OCI-M1 (cell line): ENCODE measurements at places on chromosomes 5 and 9.

DNA sequence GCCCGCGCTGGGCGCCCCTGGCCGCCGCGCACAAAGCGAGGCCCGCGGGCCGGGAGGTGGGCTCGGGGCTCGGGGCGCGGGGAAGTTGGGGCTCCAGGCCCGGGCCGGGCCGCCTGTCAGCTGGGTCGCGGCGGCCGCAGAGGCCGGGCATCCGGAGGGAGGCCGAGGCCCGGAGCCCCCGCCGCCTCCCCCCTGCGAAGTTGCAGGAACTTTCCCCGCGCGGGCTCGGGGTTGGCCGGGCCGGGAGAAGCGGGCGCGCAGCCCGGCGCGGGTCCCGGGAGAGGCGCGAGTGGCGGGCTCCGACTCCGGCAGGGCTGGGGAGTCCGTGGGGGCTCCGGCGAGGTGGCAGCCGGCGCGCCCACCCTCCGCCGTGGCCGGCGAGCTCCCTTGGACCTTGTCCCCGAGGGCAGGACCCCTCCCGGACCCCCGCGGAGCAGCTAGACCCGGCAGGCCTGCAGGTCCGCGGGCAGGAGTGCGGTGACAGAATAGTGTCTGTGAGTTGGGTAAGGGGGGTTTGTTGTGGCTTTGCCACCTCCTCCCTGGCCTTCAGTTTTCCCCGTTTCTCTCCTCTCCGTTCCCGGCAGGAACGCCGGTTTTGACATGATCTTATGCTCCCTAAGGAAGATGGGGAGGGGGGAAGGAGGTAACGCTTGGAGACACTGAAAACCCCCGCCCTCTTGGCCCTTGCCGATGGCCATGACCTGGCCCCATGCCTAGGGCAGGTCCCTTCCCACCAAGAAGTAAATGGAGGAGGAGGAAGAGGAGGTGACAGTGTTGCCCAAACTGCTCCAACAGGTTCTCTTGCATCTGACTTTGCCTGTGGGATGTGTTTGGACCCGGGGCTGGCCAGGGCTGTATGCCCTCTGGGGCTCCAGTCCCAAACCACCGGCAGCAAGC lies 942 bp downstream of the PHF2 start:
- DNase-seq: no peak

- DNase-seq: no peak
Observed at GRCh38 chr5:1005249-1005851, 3.3 kb upstream of the NKD2 start.

DNA sequence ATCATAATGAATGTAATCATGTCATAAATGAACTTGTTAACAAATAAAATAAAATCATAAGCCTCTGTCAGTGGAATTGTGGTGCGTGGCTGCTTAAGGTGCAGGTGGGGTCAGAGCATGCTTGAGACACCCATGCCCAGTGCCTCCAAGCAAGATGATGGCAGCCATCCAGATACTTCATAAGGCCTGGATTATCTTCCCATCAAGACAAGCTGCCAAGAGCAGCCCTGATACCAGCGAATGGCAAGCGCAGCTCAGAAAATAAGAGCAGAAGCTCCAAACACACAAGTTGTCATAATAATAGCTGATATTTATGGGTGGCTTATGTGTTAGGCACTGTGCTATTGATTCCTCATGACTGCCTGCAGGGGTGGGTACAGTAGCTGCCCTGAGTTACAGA lies 21.8 kb upstream of the LMX1B start:
- no peak for DNase-seq

DNA sequence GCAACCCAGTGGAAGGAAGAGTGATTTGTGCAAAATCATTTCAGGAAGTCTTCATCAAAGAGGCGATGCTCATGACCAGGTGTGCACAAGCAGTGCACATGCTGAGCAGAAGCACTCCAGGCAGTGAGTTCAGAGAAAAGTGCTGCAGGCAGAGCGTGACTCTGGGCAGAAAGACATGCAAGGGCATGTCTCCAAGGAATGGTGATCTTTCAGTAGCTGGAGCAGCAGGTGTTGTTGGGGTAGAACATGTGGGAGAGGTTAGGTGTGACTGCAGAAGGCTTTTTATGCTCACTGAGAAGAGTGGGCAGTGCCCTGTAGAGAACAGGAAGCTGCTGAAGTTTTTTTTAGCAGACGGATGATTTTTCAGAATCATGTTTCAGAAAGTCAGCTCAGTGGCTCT lies 545.4 kb upstream of the TLE4 start:
- no peak for DNase-seq

GRCh38 chr9:121289772-121290370 lies 21.9 kb downstream of the GSN start:
- peak; percentile 4 for DNase-seq

DNA sequence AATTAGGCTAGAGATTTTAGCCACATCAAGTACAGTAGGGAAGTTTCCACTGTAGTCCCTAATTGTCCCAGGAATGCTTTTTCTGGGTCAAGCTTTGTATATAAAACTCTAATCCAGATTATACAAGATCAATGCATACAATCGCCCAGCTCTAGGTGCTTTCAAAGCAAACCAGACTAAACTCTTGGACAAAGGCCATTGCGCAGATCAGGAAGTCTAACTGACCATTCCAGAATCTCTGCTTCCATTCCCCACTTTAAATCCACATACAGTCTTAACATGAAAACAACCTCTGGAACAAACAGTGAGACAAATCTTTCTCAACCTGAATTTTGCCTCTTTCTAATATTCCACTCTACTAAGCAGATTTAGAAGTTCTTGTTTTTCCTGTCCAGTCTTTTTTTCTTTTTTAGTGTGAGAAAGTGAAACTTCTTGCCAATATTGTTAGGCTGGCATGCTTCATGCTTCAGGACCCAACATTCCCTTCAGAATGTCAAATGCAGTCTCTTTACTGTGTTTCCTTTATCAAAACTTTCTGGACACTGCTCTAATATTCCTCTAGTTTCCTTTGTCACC lies 76.1 kb downstream of the ITGA1 start:
- DNase-seq: peak; percentile 32

- no peak for DNase-seq
Observed at GRCh38 chr5:61701877-61702602, 370.0 kb downstream of the ZSWIM6 start.

DNA sequence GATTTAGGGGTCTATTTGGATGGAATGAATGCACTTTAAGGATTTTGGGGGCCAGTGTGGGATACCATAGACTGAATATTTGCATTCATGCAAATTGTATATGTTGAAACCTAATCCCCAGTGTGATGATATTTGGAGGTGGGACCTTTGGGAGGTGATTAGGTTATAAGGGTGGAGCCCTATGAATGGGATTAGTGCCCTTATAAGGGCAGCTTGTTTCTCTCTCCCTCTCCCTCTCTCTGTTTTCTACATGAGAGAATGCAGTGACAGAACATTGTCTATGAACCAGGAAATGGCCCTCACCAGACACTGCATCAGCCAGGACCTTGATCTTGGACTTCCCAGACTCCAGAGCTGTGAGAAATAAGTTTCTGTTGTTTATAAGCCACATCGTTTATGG lies 166.1 kb downstream of the MED10 start:
- DNase-seq: no peak

DNA sequence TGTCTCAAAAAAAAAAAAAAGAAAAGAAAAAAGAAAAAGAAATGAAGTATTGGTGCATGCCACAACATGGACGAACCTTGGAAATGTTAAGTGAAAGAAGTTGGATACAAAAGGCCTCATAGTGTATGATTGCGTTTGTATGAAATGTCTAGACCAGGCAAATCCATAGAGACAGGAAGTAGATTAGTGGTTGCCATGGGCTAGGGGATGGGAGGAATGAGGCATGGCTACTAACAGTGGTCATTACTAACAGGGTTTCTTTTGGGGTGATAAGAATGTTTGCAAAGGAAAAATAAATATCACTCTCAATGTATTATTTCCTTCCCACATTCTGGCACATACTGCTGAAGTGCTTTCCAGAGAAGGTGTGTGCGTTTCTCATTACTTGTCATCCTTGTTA lies 44.1 kb downstream of the UGCG start:
- DNase-seq: no peak

DNA sequence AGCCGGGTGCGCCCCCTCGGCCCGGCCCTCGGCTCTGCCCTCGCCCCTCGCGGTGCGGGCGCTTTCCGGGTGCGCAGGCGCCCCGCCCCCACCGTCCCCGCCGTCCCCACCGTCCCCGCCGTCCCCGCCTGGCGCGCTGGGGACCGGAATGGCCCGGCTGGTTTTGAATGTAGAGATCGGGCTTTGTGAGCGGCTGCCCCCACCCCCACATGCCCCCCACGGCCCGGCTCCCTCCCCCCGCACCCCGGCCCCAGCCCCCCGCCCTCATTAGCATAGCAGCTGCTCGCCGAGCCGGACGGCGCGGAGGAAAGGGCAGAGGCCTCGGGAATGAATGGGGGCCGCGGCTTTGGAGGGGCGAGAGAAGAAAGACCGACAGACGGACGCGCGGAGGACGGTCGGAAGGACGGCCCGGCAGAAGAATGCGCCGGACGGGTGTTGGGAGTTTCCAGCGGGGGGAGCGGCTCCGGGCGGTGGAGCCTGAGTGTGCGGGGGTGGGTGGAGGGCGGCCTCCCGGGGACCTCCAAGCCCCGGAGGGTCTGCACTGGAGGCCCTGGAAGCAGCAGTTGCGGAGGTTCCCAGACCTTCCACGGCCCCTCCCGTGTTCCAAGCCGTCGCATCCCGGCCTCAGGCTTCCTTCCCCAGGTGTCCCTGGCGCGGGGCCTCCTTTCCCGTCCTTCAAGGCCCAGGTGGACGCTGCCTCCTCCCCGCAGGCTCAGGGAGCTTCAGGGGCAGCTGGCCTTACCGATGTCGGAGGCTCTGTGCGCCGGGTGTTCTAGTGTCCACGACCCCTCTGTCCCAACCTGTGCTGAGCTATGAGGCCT lies 6.0 kb downstream of the NRARP start:
- DNase-seq: no peak

DNA sequence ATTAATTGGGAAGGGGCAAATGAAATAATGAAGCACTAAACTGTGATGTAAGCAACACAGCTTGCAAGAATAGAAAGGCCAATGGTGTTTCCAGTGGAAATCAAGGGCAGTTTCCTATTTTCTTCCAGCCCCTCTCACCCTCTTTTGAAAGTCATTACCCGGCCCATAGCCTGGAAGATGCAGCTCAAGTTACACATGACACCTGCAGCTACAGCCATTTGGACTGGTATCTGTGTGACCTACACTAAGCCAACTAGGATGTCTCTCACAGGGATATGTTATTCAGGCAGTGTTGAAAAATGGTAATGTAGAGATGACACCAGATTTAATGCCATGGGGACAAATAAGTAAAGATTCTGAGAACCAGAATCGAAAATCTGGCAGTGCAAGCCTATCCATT lies 439.4 kb upstream of the ZNF462 start:
- no peak for DNase-seq

DNA sequence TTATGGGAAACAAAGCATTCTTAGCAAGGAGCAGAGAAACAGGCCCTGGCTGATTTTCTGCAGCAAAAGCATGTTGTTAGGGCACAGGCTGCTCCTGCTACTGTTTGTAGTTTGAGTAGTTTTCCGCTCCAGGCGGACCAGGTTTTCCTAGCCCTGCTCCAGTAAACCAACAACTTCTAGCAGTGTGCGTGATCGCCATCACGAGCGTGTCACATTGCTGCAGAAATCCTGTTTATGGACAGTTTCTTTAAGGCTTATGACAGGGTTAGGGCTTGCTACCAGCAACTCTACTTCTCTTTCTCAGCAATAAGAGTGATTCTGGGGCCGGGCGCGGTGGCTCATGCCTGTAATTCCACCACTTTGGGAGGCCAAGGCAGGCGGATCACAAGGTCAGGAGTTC lies 803.9 kb upstream of the CDH10 start:
- DNase-seq: no peak

GRCh38 chr5:59575648-59576445 lies 317.7 kb downstream of the PDE4D start:
- peak; percentile 70 for DNase-seq

- DNase-seq: peak; percentile 38
Observed at GRCh38 chr9:127796852-127797370, 5.8 kb upstream of the FPGS start.

- DNase-seq: no peak
Observed at GRCh38 chr5:179275381-179275878, 69.8 kb downstream of the ADAMTS2 start.

DNA sequence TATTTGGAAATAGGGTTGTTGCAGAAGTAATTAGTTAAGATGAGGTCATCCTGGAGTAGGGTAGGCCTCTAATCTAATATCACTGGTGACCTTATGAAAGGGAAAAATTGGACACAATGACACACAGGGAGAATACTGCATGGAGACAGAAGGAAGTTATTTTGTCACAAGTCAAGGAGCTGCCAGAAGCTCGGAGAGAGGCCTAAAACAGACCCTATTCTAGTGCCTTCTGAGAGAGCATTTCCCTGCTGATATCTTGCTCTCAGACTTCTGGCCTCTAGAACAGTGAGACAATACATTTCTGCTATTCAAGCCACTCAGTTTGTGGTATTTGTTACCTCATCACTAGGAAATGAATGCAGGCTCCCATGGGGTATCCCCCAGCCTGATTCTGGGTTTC lies 332.9 kb downstream of the CSNK1G3 start:
- DNase-seq: no peak

GRCh38 chr9:116495725-116496124 lies 191.4 kb upstream of the TRIM32 start:
- DNase-seq: no peak

DNA sequence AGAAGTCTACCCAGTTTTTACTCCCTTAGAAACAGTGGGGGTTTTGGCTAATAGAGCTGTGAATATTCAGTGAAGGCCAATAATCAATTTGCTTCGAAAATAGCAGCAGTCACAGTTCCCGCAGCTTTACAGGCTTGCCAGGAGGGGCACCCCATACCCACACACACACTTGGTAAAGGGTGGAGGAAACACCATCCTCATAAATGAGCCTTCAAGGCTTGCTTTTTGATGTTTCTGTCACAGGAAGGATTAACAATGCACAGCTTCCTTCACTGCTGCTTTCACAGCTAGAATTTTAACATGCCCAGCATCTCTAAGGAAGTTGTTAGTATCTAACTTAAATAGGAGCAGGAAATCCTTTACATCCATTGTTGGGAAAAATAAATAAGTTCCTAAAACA lies 1247.5 kb upstream of the C9orf72 start:
- no peak for DNase-seq

- DNase-seq: no peak
Observed at GRCh38 chr9:112048924-112049691, 126.0 kb downstream of the SUSD1 start.

GRCh38 chr5:96331681-96332361 lies 101.2 kb downstream of the PCSK1 start:
- DNase-seq: no peak

DNA sequence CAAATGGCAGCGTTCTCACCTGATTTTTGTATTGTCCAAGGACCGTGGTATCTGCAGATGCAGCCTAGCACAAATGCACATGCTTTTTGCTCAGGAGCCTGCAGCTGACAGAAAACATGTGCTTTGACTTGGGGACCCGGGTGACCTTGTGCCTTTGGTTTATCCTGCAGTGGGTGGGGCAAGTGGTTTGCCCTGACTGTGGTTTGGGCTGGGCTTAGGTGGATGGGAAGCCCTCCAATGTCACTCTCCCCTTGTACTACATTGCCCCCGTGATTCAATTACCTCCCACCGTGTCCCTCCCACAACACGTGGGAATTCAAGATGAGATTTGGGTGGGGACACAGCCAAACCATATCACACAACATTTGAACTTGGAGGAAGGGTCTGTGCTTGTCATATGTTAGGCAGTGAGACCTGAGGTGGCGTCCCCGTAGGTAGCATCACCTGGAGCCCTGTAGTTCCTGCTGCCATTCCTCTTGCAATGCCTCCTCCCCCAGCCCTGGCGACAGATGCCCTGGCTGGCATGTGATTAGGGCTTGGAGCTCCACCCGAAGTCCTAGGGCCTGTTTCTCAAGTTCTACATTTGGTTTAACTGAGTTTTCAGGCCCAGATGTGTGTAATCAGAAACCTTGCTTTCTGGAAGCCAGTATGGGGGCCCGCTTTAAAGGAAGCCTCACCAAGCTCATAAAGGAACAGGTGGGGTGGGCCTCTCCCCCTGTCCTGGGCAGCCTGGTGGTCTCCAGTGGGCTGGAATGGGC lies 2.1 kb downstream of the ANKRD33B start:
- DNase-seq: no peak
